Amniotic stem cell (primary cell): ENCODE measurements at places on chromosomes 11 and 22.

GRCh38 chr22:48804811-48805301 lies 1022.8 kb downstream of the BRD1 start:
- DNase-seq: no peak

DNA sequence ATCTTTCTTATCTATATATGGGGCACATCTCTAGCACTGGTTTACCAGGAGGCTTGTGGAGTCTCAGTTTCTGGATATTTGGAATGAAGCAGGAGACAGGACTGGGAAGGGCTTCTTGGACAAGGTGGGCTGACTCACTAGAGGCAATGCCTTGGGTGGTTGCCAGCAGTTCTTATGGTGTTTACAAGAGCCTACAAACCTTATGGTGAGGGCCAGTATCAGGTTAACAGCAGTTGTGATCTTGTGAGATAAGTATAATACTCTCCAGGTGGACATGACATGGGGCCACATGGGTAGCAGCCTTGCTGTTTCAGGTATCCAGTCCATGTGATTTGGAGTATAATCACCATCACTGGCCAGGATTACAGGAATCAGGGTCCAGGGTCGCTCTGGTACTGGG lies 10.2 kb downstream of the FUT4 start:
- no peak for DNase-seq

DNA sequence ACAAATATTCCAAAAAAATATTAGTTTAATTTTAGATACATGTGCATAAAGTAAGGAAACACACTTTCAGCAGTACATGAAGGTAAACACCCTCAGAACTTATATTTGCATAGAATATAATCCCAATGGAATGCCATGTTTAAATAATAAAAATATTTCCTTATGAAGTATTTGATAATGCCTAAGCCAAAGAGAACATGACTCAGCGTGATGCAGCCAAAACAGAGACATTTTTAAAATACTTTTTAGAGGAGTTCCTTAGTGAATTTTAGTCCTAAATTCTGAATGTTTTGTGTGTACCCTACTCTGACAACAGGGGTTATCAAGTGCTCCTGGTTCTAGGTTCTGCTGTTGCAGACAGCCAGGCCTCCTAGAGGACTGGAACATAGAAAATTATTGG lies 39.1 kb upstream of the POU2AF2 start:
- DNase-seq: no peak

GRCh38 chr11:65958774-65959420 lies 2.6 kb upstream of the SART1 start:
- DNase-seq: no peak

DNA sequence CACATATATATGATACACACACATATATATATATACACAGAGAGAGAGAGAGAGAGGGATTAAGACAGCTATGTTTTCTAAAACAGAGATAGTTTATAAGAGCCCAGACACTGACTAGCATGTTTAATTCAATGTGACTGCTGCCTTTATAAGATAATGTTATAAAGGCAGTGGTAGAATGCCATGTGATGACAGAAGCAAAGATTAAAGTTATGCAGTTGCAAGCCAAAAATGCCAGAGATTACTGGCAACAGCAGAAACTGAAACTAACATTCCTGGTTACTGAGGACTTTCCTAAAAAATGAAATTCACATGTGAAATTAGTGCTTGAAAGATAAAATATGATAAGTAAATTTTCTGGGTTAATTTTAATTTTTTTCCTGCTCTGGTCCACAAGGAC lies 1888.9 kb downstream of the LRRC4C start:
- DNase-seq: no peak

DNA sequence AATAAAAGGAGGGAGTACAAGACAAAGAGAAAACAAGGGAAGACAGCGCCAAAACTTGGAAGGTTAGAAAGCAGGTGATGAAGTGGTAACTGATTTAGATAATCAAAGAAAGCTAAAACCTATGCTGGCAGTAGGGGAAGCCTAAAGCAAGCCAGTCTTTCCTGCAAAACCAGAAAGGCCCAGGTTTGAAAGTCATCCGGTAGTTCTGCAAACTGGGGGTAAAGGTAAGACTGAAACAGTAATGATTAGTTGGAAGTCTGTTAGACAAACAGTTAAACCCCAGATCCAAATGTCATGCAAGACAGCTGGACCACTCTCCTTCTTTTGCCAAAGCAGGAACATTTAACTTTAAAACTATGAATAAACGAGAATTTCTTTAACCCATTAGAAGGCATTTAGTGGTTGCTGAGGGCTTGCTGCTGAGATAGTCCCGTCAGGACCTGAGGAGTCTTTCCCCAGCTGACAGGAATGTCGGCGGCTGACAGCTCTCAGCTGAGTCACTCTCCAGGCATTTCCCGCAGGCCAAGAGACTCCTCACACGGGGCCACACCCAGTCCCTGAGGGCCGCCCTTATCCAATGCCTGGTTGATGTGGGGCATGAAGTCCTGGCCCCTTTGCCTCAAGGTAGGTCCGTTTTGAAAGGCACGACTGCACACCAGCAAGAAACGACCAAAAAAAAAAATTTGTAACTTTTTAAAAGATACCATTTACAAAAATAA lies 36.3 kb upstream of the CFAP300 start:
- peak; percentile 53 for DNase-seq
